ENCODE measurements at places on chromosomes 11 and 22.
A peak's percentile ranks its signal among the peaks of the same experiment; 100 is the strongest.

DNA sequence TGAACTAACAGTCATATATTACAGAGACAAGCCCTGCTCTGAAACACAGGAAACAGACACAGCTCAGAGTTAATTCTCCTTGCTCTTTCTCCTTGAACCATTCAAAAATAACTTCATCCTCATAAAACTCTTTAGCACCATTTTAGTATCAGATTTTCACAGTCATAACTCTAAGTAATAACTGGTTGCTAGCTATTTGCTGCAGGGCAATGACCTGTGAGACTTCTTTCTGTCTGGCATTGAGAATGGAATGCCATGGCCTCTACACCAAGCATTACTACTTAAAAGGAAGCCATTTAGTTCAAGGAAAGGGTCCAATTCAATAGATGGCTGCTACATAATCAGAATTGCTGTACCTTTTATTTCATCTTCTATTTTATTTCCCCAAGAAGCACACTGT is 186.6 kb upstream of the CCDC90B start:
- DNase-seq, result no peak

GRCh38 chr11:35412285-35412684 is 7.1 kb downstream of the SLC1A2 start:
- DNase-seq, result no peak

DNA sequence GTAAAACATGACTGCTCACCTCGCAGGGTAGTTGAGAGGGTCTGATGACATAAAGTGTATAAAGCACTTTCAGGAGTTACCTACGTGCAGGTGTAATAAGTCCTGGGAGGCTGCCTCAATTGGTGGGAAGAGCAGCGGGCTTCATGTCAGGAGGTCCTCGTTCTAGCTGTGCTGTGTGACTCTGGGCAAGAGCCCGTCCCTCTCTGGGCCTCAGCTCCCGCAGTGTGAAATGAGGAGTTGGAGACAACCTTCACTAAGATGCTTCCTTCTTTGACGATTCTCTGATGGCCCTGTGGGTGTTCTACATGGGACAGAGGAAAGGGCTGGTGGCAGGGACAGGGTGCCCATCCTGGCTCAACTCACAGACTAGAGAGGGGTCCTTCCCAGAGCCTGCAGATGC is 57.8 kb downstream of the TP53I11 start:
- no peak for DNase-seq

GRCh38 chr11:46431211-46431610 is 39.6 kb upstream of the CHRM4 start:
- DNase-seq, result no peak

DNA sequence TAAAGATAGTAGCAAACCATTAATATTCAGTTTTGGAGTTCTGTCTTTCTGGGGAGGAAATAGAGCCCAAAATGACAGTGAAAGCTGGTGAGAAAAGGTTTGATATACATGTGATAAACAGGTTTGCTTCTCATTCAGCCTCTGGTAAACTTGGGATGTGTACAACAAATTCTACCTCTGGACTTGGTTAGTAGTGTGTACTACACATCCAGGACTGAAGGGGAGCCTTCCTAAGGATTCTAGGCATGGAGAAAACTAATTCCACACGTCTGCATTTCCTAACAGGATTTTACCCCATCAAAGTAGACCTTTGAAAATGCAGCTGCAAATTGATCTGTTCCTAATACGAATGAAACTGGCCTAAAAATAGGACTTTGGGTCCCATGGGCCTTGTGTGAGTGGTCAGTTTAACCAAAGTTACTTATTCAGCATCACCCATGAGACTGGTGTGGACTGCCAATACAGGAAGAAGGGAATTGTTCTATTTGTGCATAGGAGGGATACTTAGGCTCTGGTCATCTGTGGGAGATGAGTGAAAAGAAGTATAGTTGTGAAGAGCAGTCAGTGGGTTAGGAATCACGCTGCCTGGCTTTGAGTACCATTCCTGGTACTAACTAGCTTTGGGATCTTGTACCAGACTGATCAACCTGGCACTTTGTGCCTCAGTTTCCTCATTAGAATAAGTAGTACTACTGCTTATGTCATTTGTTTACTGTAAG is 74.2 kb downstream of the YAP1 start:
- no peak for DNase-seq

- no peak for DNase-seq
Observed at GRCh38 chr11:87957961-87958360, 217.3 kb downstream of the RAB38 start.

- DNase-seq, result no peak
Observed at GRCh38 chr11:67238894-67239782, 27.1 kb upstream of the GRK2 start.

DNA sequence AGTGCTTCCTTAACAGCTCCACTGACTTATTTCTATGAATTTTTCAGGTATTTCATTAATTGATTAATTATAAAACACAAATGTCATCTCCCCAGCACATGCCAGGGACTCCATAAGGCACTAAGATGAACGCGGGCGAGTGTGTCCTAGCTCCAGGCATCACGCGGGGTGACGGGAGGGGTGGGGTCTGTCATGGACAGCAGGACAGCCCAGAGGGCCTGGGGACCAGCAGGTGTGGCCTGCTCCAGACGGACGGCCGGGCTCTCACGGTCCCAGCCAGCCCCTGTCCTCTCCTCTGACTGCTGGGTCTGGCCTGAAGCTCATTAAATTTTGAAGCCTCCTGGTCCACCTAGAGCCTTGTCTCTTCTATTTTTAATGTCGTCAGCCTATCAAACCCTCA is 531.1 kb downstream of the BRD1 start:
- no peak for DNase-seq

DNA sequence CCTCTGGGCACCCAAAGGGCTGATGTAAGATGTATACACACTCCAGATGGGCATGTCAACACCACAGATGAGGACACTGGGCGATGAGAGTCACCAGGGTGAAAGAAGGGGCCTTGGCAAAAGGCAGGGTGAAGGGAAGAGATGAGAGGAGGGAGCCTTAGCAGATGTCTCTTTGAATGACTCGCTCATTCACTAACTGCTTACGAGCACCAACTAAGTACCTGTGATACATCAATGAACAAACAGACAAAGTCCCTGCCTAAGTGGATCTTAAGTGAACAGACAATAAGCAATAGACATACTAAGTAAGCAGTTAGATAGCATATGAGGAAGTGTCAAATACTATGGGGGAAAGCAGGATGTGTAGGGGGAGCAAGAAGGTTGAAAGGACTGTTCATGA is 7.5 kb downstream of the ME3 start:
- no peak for DNase-seq

DNA sequence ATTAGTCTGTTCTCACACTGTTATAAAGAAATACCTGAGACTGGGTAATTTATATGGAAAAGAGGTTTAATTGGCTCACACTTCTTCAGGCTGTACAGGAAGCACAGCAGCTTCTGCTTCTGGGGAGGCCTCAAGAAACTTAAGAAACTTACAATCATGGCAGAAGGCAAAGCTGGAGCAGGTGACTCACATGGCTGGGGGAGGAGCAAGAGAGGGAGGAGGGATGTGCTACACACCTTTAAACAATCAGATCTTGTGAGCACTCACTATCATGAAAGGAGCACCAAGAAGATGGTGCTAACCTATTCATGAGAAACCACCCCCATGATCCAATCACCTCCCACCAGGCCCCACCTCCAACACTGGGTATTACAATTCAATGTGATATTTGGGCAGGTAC is 381.6 kb downstream of the ETS1 start:
- no peak for DNase-seq

DNA sequence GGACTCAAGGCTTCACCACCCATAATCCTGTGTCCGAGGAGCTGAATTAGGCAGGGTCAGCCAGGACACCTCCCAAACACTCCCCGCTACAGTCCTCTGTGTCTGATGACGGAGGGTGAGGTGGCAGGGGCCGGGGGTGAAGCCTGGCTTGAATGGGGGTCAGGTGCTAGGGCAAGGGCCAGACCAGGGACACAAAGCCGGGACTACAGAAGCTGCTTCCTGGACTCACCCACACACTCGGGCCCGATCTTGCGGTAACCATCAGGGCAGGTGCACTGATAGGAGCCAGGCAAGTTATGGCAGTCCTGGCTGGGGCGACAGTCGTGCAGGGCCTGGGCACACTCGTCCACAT is 2.3 kb downstream of the EFEMP2 start:
- DNase-seq, result no peak

DNA sequence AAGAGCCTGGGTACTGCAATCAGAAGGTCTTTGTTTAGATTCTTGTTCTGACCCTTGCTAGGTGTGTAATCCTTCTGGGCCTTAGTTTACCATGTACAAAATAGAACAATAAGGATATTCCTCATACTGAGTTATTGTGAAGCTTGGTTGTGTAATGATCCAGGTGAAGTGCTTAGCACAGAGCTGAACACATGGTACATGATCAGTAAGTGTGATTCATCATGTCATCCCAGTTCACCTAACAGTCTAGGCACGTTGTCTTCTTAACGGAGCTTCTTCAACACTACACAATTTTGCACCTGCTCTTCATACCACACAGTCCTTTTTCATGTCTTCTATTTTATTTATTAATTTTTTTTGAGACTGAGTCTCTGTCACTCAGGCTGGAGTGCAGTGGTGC is 234.3 kb upstream of the TENM4 start:
- no peak for DNase-seq

DNA sequence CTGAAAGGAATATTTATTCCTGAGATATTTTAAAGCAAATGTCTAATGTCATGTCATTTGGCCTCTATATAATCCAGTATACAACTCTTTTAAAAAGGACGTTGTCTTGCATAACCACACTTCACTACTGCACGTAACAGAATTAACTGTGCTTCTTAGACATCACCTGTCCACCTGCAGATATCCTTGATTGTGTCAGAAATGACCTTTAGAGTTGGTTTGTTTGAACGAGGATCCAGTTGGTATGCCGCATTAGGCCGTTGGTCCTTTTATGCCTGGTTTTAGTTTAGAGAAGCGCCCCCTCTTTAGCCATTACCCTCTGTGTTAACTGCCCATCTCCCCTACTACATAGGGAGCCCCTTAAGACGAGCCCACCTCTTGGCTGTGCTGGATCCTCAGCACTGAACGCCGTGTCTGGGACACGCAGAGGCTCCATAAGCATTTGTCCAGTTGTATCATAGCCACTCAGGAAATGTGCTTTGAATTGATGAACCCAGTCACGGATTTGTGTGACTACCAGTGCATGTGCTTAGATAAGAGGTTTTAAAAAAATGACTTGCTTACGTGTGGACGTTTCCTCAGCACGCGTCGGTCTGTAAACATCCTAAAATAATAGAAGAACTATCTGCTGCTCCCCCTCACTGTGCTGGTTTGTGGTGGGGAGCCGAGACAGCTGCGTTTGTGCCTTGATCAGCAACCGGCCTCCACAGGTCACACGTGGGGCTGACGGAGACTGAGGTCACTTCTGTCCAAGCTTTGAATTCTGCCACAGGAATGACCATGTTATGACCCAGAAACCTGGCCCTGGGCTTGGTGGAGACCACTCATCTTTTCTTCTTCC is 4.0 kb downstream of the MICAL2 start:
- no peak for DNase-seq

DNA sequence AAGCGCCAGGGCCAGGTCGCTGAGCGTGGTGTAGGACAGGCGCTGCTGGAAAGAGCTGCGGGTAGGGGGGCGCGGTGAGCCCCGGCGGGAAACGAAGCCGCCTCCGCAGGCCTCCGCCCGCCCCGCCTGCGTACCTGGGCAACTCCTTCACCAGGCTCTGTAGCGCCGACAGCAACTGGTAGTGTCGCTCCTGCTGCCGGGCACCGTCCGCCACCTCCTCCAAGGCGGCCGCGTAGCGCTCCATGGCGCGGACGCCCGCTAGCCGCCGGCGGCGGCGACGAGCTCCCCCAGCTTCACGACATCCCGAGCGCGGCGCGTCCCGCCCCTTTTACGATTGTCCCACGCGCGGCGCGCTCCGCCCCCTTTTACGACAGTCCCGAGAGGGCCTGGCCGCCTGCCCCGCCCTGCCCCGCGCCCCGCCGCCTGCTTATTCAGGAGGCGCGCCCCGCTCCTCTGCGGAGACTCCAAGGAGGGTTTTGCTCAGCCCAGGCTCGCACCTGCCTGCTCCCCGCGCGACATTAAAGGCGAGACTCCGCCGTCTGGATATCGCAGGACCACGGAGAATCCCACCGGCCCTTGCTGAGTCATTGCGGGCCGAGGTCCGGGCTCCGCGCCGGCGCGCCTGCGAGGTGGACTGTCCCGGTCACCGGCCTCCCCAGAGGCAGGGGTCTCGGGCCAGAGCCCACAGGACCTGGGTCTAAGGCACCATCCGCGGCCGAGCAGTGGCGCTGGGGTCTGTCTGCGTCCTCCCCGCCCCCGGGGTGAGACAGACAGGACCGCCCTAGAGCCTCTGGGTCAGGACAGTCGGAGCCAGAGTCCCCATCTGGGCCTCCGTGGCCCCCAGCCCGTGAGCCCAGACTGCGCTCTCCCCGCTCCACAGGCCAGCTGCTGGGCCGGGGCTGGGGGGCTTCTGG is at the start of gene DGCR6L:
DGCR6L (minus strand) TSS at position 316 of the 914 bp plus-strand sequence; CDS start at position 244, 72 bp downstream.
- peak; percentile 81 for DNase-seq

GRCh38 chr11:60699936-60700335 is 524 bp downstream of the MS4A8 start:
- DNase-seq, result no peak

DNA sequence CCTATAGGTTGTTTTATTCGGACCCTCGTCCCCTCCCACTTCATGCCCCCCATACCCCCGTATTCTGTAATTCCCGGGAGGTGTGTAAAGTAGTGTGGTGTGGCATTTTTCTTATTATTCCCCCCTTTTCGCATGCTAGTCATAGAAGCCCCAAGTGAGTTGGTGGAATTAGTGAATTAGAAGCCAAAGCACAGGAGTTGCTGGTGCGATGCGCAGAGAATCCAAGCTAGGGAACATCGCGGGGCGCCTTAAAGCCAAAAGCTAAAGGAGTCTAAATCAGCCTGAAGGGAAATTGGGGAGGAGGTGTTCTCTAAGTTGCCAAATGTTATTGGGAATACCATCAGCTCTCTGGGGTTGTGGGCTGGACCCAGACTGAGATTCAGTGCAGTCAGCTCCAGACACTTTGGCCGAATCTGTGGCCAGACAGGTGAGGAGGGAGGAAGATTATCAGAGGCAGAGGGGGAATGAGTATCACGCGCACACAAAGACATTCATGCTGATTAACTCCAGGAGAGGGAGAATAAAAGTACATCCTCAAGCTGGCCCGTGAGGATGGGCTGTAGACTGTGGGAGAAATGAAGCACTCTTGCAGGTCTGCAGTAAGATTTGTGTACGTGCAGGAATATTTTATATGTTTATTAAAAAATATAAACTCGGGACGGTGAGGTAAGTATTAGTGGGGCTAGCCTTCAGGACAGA is 102.8 kb upstream of the HSD17B12 start:
- no peak for DNase-seq

DNA sequence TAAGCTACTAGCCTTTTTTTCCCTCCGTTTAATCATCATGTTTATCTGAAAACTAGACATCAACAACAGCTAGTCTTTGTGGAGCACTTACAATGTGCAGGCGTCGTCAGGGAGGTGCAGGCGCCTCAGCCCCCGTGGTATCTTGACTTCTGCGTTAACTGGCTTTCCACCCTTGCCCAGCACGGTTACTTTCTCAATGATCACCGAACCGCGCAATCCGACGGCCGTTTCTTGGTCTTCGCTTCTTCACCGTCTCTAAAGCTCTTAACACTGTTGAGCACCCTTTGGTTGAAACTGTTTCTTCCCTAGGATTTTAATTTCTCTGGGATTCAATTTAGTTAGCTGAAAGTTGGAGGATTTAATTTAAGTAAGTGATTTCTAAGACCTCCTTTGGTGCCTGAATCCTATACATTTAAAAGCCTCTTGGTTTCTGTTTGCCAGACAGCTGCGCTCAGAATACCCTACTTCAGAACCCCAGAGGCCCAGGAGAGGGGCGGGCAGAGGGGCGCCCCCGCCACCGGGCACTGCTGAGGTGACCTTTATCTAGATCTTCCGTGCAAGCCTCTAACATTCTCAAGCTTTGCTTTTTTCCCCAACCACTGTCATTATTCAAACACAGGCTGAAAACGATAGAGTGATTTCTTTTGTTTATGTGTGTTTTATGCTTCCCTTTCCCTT is 18.0 kb upstream of the TMEM218 start:
- no peak for DNase-seq

All from NT2/D1 (cell line).